Fibroblast of skin of abdomen (primary cell): ENCODE measurements at places on chromosomes 4 and X.
A peak's percentile ranks its signal among the peaks of the same experiment; 100 is the strongest.

- DNase-seq = no peak
Observed at GRCh38 chrX:71668248-71668595, 876 bp downstream of the LOC101059915 start.

DNA sequence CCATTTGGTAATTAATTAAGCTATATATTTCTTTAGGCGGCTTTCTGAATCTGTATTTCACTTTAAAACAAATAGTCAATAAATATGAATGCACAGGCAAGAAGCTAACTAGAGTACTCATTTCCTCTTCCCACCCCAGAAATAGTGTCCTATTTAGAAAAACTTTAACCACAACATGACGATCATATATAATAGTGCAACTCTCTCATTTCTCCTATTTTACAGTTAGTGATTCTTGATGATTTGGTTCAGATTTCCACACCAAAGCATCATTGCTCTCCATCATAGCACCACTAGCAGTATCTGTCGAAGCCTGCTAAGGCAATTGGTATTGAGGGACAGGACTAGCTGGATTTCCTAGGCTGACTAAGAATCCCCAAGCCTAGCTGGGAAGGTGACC is 184.0 kb upstream of the GALNTL6 start:
- no peak for DNase-seq

DNA sequence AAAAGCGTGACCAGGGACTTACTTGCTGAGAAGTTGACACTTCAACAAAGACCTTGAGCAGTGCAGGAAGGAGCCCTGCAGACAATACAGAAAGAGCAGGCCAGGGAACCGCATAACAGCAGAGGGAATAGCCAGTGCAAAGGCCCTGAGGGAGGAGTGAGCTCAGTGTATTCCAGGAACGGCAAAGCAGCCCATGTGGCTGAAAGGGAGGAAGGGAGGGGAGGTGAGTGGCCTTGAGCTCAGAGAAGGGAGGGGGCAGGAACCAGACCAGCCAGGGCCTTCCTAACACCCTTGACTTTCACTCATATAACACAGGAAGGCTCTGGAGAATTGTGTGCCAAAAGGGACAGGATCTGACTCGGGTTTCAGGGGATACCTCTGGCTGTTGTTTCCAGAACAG is 112.2 kb downstream of the BCOR start:
- DNase-seq = no peak

DNA sequence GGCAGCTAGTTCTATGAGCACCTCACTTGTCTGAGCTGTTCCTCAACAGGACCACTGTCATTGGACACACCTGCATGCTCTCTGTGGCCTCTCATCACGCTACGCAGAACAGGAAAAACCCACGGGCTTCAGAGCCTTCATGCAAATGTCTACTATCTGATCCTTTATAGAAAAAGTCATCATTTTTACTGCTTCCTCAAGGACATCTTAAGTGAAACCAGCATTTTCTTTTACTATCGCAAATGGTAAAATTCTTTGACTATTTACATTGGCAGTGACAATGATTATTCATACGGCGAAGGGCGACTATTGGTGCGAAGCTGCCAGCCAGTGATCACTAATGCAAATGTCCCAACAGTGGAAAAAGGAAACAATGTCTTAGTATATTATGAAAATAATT is 147.0 kb downstream of the AFAP1 start:
- DNase-seq = no peak

DNA sequence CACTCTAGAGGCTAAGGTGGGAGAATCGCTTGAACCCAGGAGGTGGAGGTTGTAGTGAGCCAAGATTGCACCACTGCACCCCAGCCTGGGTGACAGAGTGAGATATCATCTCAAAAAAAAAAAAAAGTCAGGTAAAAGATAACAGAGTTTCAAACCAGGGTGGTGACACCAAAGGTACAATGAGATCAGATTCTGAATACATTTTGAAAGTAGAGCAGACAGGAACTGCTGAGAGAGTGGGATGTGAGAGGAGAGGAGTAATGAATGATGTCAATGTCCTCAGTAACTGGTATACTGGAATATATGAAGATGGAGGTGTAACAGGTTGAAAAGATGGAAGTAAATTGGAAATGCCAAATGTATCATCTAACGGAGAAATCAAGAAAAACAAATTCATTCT is 135.6 kb downstream of the CAMK2D start:
- no peak for DNase-seq

GRCh38 chrX:110415440-110416170 is 57.0 kb downstream of the RTL9 start:
- peak; percentile 72 for DNase-seq

GRCh38 chrX:83419030-83419792 is 88.9 kb upstream of the POU3F4 start:
- no peak for DNase-seq

DNA sequence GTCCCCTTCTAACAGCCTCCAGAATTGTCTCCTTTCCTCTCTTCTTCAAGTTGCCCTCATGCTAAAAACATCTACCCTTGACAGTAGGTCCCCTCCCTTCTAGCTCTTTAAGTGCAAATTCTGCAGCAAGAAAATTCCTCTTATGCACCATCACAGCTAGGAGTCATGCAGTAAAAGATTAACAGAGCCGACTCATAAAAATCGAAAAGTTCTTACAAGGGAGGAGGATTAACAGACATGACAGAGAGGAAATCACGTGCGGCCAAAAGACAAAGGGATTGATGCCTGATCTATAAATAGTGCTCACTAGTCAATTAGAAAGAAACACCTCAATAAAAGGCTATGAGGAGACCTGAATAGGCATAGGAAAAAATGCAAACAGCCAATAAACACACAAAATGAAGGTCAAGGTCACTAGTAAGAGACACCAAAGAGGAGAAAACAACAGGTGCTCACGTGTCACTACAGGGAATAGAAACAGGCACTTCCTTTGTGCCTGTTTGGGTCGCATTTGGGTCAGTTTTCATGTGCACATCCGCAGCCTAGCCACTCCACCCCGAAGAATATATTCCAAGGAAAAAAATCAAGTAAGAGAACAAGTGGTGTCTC is 3.4 kb downstream of the RNF212 start:
- no peak for DNase-seq

DNA sequence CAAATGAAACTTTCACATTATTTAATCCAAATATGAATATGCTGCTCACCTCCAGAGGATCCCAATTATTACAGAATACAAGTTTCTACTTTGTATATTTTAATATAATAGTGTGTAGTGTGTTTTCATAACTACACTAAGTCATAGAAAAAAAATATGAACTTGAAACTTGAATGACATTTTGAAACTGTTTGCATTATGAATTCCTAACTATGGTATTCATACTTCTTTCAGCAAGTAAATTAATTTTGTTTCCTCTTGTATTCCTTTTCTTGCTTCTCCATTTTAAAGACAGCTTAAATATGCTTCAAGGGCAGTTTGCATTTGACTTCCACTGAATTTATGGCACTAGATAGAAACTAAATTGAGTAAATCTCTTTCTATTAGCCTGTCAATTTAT is 177.1 kb downstream of the BMPR1B start:
- peak; percentile 17 for DNase-seq

DNA sequence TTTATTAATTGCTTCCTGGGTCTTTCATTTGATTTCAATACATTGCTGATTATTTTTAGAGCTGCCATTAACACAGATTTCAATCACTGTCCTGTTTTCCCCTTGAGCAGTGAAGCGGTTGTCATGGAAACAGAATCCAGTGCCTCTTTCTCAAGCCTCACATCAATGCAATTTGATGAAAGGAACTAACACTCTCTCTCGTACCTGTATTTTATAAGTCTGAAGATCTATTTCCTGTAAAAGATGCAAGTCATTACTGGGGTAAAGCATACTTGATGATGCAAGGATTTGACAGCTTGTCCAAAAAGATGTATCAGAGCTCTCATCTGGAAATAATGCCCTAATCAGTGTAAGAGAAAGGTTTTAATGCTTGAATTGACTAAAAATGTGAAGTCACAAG is 17.9 kb upstream of the GASK1B start:
- no peak for DNase-seq

DNA sequence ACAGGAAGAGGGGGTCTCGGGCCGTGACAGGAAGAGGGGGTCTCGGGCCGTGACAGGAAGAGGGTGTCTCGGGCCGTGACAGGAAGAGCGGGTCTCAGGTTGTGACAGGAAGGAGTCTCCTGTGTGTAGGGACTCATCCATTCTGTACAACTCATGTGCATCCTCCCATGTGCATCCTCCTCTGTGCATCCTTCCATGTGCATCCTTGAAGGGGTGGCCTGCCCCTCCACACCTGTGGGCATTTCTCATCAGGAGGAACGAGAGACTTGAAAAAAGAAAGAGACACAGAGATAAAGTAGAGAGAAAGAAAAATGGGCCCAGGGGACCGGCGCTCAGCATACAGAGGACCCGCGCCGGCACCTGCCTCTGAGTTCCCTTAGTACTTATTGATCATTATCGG is 30.2 kb upstream of the PLCXD1 start:
- no peak for DNase-seq

- DNase-seq = peak; percentile 41
Observed at GRCh38 chr4:174207367-174207766, 76.1 kb downstream of the FBXO8 start.

DNA sequence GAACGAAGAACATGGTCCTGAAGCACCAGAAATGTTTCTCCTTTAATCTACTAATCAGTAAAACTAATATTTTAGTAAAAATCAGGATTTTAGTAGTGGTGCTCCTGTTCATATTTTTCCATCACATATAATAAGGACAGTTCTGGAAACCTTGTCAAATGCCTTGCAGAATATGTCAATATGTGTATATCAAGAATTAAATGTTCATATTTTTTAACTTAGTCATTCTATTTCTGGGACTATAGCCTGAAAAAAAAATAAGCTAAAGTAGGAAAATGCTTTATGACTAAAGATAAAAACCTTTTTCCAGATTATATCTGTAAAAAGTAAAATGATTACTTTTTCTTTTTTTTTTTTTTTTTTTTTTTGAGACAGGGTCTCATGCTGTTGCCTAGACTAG is 65.1 kb downstream of the MAB21L2 start:
- peak; percentile 41 for DNase-seq

DNA sequence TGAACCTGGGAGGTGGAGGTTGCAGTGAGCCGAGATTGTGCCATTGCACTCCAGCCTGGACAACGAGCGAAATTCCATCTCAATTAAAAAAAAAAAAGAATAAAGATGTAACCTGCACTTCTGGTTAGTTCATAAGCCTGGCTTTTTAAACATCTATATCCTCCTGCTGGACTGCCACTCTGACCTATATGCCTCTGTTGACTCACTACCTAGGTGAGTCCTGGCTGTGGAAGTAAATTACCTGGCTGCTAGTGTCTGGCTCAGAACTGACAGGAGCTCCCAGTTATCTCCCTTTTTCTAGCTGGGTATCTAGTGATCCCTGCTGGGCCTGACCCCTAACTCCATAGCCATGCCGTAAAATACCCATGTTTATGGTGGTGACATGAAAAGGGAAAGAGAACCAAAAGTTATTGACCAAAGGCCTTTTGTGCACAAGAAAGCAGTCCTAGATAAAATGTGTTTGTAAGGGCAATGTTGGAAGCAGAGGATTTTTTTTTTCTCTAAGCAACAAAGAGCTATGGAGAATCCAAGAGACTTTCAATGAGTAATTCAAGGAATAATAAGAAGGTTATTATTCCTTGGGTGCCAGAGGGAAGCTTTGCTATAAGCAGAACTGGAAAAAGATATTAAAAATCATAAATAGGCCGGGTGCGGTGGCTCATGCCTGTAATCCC is 10.4 kb upstream of the G3BP2 start:
- no peak for DNase-seq

DNA sequence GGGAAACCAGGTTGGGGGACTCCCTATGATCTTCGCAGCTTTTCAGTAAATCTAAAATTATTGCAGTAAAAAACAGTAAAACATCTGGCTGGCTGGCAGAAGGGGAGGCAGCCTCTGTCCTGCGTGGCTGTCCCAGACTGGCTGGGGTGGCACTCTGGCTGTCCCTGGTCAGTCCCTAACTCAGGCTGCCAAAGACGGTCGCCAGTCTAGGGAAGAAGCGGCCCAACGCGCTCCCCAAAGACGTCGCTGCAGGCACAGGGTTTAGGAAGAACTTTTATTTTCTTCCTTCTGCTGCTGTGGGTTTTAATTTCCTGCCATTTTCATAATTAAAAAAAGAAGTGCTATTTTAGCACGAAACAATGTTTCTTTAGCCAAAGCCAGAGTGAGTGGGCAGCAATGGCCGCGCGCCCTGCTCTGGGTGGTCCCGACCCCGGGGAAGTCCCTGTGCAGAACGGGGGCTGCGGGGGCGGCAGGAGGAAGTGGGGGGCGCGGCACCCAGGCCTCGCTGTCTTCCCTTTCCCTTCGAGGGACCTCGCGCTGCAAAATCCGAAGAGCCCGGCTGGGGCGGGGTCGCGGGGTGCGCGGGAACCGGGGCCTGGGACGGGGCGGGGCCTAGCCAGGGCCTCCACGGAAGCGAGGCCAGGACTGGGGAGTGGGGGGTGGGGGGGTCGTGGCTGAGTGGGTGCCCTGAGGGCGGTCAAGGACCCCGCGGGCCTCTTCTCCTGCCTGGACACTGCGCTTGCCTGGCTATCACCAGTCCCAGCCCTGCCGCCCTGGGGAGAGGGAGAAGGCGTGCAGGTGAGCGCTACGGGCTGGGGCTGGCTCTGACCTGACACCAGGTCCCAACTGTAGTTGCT is 6.3 kb upstream of the LETM1 start:
- no peak for DNase-seq

- DNase-seq = peak; percentile 79
Observed at GRCh38 chrX:49041744-49042580, 1.2 kb downstream of the TFE3 start.

DNA sequence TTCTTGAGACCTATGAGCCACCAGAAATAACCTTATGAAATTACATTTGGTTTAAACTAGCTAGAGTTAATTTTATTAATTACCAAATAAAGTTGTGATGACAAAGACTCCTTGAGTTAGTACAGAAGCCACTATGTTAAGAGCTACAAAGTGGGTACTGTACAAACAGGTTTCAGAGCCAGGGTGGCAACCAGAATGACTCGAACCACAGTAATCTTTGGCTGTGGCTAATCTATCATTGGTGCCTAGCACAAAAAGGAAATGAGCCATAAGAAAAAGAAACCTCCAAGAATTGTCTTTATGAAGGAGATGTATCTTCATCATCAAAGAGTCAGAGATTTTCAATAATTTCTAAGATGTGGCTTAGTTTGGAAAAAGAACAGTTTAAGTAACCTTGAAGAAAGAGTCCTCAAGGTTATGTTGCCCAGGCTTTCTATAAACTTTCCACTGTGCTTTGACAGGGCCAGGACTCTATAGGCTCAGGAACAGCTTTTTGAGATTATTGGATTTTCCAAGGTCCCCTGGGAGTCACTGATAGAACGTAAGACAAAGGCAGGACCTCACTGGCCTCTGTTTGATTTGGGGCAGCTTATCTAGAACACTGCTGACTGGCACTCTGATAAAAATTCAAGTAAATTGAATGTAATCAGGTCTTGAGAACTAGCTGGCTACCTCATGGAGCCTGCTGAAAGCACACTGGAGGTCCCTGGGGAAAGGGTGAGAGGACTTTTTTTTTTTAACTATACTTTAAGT is 777.7 kb downstream of the STIM2 start:
- DNase-seq = no peak

- DNase-seq = no peak
Observed at GRCh38 chr4:116838609-116839008, 246.8 kb downstream of the TRAM1L1 start.

- DNase-seq = no peak
Observed at GRCh38 chr4:17339376-17339775, 172.5 kb downstream of the QDPR start.

- no peak for DNase-seq
Observed at GRCh38 chr4:113154281-113154680, 104.8 kb downstream of the ANK2 start.
